ENCODE measurements at places on chromosomes 3 and 15.

DNA sequence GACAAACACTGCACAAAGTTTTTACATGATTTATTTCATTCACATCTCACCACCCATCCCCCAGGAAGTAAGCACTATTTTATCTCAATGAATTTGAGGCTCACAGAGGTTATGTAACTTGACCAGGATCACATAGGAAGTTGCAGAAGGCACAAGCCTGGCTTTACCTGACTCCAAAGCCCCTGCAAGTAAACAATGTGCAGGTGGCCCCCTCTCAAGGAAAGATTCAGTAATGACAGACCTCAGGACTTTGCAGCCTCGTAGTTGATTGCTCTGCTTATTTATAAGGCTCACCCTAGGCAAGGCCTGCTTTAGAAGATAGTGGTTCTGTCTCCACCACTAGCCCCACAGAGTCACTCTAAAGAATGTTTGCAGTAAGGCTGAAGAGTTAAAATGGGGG lies 79.8 kb upstream of the MDFIC2 start:
- DNase-seq: no peak

DNA sequence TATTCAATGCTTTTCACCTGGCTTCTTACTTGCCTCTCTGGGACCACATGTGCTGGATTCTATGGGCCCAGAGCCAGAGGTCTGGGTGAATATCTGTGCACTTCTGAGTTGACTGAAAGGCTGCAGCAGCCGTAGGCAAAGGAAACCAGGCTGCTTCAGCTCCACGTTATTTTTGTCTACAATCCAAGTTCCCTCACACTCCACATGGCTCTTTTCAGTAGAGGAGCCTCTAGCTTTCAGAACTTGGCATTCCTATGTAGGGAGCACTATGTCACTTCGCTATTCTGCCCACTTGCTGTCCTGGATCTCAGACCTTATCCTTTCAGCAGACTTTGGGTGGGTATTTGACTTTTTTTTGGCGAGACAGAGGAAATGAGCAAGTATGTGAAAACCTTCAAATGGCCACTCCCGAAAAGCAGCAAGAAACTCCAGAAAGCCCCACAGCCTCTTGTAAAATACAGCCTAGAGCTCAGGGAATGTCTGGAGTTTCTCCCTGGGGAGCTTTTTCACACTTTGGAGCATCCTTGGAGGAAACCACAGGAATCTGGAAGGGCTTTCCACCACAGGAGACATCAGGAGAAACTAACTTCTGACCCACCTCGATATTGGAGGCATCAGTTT lies 80.9 kb downstream of the DUT start:
- DNase-seq: no peak

DNA sequence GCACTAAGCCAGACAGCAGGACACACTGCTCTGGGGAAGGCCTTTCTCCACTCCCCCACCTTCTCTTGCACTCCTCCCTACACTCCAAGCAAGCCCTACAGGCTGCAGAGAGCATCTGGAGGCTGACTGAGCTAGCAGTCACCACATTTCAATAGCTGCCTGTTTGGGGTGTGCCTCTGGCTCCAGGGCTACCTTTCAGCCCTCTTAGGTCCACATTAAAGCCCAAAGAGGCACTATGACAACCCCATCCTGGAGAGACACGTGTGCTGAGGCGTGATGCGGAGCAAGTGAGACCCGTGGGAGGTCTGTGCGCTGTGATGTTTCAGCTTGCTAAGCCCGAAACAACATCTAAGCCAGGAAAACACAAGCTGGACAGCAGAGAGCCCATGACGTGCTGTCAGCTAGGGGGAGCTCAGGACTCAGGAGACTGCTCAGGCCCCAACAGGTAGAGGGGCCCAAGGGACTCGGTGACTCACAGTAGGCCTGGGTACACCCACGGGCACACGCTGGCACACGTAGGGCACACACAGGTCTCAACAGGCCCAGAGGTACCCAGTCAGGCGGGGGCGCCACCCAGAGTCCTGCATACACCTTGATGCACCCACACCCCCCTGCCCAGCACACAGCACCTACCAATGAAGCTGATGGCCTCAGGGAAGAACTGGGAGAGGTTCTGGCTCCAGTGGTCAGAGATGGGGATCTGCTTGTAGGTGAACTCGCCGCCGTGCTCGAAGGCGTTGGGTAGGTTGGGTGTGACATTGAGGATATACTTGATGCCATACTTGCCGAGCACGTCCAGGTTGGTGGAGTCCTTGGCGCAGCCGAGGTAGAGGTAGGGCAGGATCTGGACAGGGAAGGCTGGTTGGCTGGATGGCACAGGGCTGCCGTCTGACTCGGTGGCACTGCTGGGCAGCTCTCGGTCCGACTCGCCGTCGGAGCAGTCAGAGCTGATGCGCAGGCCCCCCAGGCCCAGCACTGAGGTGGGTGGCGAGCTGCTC lies 2.8 kb downstream of the DUSP7 start:
- no peak for DNase-seq

GRCh38 chr3:39284457-39284881 lies 4.6 kb upstream of the CX3CR1 start:
- no peak for DNase-seq

DNA sequence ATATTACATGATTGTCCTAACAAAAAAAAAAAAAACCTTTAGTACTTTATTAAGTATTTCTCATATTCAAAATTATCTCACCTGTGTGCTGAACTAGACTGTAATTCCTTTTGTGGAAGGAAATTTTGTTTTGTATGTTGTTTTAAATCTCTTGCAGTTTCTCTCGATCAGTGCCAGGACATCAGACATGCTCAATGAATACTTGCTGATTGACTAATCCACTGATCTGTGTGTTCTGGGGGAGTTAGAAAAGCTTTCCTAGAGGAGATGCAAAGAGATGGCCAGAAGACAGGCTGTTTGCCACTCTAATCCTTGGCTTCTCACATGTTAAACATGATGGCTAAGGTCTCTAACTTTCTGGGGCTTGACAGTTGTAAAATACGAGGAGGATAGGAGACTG lies 233.3 kb upstream of the NR2E3 start:
- DNase-seq: no peak

DNA sequence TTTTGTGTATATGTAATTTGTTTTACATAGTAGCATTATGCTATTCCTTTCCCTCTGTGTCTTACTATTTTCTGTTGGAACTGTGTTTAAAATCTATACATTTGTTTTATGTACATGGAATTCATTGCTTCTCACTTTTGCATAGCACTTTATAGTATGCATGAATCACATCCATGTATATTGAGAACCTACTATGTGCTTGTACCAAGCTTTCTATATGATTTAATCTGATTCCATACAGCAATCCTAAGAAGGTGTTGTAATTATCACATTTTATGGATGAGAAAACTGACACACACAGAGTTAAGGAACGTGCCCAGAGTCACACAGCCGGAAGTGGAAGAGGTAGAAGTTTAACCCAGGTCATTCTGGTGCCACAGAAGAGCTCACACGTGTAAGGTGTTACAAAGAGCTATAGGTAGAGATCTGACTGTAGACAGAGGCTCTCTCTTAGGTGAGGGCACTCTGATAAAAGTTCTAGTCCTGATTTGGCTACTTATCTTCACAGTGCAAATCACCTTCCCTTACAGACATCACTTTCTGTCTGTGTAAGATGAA lies 3.5 kb upstream of the SMAD3 start:
- no peak for DNase-seq

GRCh38 chr3:125511420-125512118 lies 8.4 kb downstream of the SNX4 start:
- DNase-seq: no peak

DNA sequence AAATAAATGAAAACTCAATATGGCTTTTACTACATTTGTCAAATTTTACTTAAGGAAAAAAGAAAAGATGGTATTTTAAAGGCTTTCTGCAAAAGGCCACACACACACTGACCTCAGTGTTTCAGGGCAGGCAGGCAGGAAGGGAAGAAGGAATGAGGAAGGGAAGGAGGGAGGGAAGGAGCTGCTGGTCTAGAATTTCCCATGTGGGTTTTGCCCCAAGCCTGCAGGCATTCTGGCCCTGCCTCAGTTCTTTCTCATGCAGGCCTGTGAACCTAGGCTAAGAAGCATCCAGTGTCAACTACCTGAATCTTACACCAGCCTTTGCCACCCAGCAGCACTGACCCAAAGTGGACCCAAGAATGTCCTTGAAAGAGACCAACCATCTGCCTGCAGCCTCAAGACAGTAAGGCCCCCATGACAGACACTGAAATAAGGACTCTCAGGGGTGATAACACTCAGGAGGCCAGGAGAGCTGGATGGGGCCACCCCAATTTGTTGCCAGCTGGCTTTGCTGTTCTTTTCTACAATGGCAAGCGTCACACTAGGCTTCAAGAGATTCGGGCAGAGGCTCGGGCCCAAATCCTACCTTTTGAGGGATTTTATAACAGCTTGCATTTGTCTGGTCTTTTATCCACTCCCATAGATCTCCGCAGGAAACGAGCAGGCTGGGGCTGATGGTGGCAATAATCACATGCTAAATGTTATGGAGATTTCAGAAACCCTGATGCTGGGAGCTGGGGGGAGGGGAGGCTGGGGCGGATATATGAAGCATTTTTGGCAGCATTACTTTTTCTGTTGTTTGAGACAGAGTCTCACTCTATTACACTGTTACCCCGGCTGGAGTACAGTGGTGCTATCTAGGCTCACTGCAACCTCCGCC lies 51.4 kb downstream of the XXYLT1 start:
- no peak for DNase-seq

DNA sequence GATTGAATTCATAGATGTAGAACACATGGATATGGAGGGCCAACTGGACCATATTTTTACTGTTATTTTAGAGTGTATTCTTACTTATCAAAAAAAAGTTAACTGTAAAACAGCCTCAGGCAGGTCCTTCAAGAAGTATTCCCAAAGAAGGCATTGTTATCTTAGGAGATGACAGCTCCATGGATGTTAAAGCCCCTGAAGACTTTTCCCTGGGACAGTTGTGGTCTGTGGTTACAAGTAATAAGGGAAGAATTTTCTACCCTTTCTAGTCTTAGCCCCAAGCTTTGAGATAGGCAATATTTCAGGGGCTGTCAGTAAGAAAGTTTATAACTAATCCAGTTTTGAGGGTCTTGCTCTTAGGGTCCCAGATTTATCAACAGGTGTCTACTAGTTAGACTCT lies 62.5 kb downstream of the LRRC49 start:
- DNase-seq: no peak

GRCh38 chr3:157305392-157305791 lies 131.3 kb upstream of the PTX3 start:
- no peak for DNase-seq

DNA sequence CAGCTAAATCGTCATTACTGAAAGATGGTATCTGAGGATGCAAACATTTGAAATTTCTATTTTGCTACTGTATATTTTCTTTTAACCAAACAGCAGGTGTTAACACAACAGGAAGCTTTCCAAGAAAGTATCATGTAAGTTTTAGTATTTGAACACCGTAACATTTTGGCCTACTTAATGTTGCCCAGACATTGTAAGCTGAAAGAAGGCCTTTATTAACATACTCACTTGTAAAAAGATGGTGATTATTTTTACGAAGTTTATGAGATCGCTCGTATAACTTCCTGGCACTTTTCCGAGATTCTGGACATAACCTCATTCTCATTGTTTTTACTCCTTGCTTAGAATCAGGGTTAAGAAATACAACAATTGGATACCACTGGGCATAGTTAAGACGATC lies 95.7 kb downstream of the TJP1 start:
- no peak for DNase-seq

DNA sequence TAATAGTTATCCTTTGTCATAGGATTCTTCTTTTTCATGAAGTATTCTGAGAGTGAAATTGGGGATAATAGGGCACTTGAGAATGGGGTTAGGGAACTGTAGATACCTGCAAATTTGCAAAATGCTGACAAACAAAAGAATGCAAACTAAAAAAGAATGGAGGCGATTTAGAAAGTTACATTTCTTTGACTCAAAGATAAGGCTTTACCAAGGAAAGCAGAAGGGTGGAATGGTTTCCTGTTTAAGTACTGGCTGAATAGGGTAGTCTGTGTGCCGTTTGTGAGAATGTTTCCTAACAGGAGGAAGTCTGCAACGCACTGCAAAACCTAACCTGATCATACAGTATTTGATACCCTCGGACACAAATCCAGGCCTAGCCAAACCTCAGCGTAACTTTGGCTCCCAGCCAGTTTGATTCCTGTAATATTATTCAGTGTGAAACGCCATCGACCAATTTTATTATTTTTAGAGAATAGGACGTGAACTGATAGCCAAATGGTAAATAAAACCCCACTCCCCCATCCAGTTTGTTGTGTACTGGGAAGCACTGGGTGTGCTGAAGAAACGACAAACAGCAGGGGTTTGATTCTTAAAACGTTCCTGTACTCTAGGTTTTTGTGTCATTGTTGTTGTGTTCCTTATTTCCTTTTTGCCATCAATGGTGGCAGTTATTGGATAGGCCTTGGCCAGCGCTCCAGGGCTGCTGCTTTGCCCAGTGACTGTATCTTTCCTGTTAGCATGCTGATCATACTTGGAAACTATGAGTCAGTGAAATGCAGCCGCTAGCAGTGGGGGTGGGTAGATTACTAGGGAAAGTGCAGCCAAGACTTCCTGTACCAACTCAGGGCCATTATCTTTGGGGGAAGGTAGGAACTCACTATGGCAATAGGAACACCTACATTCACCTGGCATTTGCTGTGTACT lies 148.0 kb upstream of the TBL1XR1 start:
- DNase-seq: peak; percentile 23

- DNase-seq: no peak
These were observed 466.6 kb downstream of the RAP2B start for GRCh38 chr3:153628591-153628990.

All from effector memory CD4-positive, alpha-beta T cell (primary cell).